ENCODE measurements at places on chromosomes 16 and 17. TPM values are rescaled to one million over a fixed set of nuclear protein-coding genes. Genes with fewer than 3 reads are reported as not detected.

GRCh38 chr17:789160-789840, 7.1 kb downstream of the MRM3 start:
- H3K4me1 ChIP-seq, result no peaks in the 10 kb centered on the region
- no peak overlapping the region for H3K27ac ChIP-seq
- peaks cover 16% of the 10 kb centered on the region for H3K36me3 ChIP-seq
- H3K27me3 ChIP-seq, result no peaks in the 10 kb centered on the region
- DNase-seq, result no peak

- no peak overlapping the region for H3K27ac ChIP-seq
- no peak overlapping the region for H3K4me3 ChIP-seq
- DNase-seq, result no peak
- no peaks in the 10 kb centered on the region for H3K4me1 ChIP-seq
These were observed 41.0 kb downstream of the SNX29 start for GRCh38 chr16:12017558-12017957.

DNA sequence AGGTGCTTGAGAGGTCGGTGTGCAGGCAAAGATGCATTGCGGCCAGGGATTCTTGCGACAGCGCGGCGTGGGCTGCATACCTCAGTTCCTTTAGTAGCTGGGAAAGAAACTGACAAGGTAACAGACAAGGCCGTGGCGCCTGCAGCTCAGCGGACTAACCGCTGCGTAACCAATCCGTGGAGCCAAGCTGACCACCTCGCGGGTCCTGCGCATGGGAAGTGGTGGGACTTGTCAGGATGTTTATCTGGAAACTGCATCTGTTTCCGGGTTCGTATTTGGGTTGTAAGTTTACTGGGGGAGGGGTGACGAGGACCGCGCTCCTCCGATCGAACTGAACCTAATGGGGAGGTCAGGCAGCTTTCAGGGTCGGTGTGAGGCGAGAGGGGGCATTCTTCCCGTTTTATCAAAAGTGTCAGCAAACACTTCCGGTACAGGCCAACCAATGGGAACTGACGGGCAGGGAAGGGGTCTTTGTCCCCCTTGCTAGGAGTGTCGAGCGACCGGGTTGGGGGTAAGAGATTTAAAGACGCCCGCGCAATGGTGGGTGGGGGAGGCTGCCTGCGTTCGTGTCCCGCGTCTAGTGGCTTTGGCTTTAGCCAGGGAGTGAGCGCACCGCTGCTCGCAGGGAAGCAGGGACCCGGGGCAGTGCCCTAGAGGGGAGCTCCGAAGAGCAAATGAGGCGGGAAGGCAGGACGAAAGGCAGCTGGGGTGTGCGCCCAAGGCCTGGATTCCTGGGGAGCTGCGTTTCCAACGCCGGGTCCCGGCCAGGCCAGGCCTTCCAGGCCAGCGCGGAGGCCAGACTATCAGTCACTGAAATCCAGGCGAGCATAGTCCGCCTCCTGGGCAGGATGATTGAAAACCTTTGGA, 7.0 kb downstream of the IRX6 start:
- peaks cover 6% of the 10 kb centered on the region for H3K4me1 ChIP-seq
- H3K36me3 ChIP-seq, result no peaks in the 10 kb centered on the region
- H3K4me3 ChIP-seq, result no peak overlapping the region
- peaks cover 59% of the 10 kb centered on the region for H3K27me3 ChIP-seq
- DNase-seq, result peak; percentile 23

- no peak overlapping the region for H3K27ac ChIP-seq
- H3K4me3 ChIP-seq, result no peak overlapping the region
- H3K27me3 ChIP-seq, result no peaks in the 10 kb centered on the region
- no peaks in the 10 kb centered on the region for H3K4me1 ChIP-seq
These were observed 644.1 kb downstream of the KCNJ2 start for GRCh38 chr17:70813355-70813930.

DNA sequence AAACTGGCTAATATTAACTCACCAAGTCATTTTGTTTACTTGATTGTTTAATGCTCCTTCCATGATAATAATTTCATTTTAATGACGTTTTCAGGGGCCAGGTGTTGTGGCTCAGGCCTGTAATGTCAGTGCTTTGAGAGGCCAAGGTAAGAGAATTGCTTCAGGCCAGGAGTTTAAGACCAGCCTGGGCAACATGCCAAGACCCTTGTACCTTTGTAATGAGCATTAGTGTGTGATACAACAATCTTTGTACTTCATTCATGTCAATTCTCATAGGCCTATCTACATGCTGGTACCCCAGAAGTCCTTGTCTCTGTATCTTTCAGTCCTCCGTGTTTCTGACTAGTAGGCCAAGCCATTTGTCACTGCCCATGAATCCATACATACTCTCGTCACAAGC, 296.9 kb downstream of the ZFHX3 start:
- H3K27ac ChIP-seq, result no peak overlapping the region
- H3K4me1 ChIP-seq, result no peaks in the 10 kb centered on the region
- no peak for DNase-seq
- H3K27me3 ChIP-seq, result no peaks in the 10 kb centered on the region
- H3K4me3 ChIP-seq, result no peak overlapping the region
- H3K36me3 ChIP-seq, result no peaks in the 10 kb centered on the region

DNA sequence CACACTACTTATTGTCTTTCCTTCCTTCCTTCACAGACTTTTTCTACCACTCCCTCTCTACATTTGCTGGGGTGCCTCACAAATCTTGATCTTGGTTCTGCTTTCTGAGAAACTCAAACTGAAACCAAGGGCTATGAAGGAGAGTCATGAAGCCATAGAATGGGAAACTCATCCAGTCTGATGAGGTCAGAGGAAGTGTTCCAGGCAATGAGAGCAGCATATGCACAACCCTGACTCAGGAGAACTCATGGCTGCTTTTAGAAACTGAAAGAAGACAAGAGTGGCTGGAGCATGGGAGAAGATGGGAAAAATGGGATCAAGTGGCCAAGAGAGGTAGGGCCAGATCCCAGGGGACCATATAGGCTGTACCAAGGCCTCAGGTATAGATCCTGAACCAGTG, 130.0 kb upstream of the TOX3 start:
- H3K36me3 ChIP-seq, result no peaks in the 10 kb centered on the region
- H3K4me3 ChIP-seq, result no peak overlapping the region
- no peak overlapping the region for H3K27ac ChIP-seq
- H3K4me1 ChIP-seq, result peaks cover 10% of the 10 kb centered on the region
- no peaks in the 10 kb centered on the region for H3K27me3 ChIP-seq

- H3K36me3 ChIP-seq, result no peaks in the 10 kb centered on the region
- H3K4me3 ChIP-seq, result no peak overlapping the region
- H3K27ac ChIP-seq, result no peak overlapping the region
- no peak for DNase-seq
- H3K27me3 ChIP-seq, result no peaks in the 10 kb centered on the region
- H3K4me1 ChIP-seq, result no peaks in the 10 kb centered on the region
These were observed 629.7 kb upstream of the KIF2B start for GRCh38 chr17:53193044-53193443.

Gene C17orf58
- 11.2 TPM for total RNA-seq

Gene KRTAP16-1
- not detected for total RNA-seq

Gene KRT36
- total RNA-seq, result not detected

Gene CNGB1
- total RNA-seq, result 0.14 TPM
